Activated CD4-positive, alpha-beta memory T cell treated with anti-CD3 and anti-CD28 coated beads, Interleukin-2, amount 10 ng/mL, durations not matched to agents 7 days and 5 days (primary cell): ENCODE measurements at places on chromosomes 7 and 10. TPM values are rescaled to one million over a fixed set of nuclear protein-coding genes. Genes with fewer than 3 reads are reported as not detected.
A peak's percentile ranks its signal among the peaks of the same experiment; 100 is the strongest.

- H3K4me3 ChIP-seq: no peak overlapping the region
- H3K27ac ChIP-seq: no peak overlapping the region
- DNase-seq: no peak
These were observed 179.2 kb upstream of the ZMIZ1 start for GRCh38 chr10:78889536-78890063.

- H3K4me3 ChIP-seq: no peak overlapping the region
- no peak overlapping the region for H3K27ac ChIP-seq
- H3K4me1 ChIP-seq: no peaks in the 10 kb centered on the region
- no peaks in the 10 kb centered on the region for H3K36me3 ChIP-seq
- no peaks in the 10 kb centered on the region for H3K27me3 ChIP-seq
- DNase-seq: no peak
These were observed 620.9 kb downstream of the TNS3 start for GRCh38 chr7:46960970-46961369.

DNA sequence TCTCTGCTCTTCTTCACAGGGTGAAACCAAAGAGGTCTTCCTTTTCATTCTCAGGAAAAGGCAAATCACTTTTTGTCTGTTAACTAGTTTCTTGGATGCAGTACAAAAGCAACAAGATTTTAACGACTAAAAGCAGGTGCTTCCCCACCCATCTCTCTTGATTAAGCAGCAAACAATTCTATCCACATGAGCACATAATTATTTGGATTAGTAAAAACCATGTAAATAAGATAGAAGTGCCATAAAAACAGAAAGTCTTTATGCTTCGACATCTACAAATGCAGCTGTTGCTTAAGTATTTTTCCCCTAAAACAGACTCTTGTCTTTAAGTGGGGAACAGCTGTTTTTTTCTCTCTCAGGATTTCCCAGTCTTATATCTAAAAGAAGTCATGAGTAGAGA, 37.4 kb downstream of the USP54 start:
- no peaks in the 10 kb centered on the region for H3K4me1 ChIP-seq
- DNase-seq: no peak
- no peaks in the 10 kb centered on the region for H3K36me3 ChIP-seq
- no peak overlapping the region for H3K27ac ChIP-seq
- H3K4me3 ChIP-seq: no peak overlapping the region

- H3K27ac ChIP-seq: no peak overlapping the region
- no peaks in the 10 kb centered on the region for H3K27me3 ChIP-seq
- H3K4me1 ChIP-seq: no peaks in the 10 kb centered on the region
- no peak for DNase-seq
- H3K36me3 ChIP-seq: no peaks in the 10 kb centered on the region
- no peak overlapping the region for H3K4me3 ChIP-seq
These were observed 224.4 kb downstream of the C7orf25 start for GRCh38 chr7:42687211-42688055.

DNA sequence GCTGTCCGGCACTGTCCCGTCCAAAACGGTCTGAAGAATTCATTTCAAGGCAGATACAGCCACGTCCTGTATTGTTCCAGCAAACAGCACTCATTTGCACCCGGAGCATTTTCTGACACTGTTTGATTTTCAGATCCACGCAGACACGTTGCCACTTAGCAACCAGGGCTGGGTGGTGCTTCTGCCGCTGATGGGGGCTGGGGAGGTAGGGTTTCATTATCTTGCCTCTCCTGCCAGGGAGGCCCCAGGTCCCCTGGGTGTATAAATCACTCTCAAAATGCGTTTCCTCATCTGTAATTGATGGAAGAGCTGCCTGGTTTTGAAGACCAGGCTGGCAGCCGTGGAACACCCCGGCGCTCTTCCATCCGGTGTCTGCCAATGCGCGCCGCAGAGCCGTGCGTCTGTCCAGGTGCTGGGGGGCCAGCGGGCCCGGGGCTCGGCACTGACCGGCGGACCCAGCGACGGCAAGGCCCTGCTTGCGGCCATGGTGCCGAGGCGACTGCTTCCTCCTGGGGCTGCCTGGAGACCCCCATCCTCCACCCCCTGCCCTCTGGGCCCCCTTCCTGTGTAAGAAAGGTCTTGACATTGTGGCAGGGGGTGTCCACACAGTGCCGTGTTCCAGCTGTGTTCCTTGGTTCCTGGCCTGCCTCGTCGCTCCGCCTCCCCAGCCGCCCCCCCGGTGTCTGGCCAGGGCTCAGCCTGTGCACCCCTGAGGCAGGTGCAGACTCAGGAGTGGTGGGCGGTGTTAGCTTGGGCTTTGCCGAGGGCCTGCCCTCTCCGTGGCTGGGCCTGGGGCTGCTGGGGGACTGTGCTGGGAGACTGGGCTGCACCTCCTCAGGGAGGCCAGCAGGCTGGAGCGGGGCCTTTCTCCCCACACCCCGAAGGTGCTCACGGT, 16.6 kb downstream of the ADGRA1 start:
- no peaks in the 10 kb centered on the region for H3K36me3 ChIP-seq
- H3K4me3 ChIP-seq: no peak overlapping the region
- no peak overlapping the region for H3K27ac ChIP-seq
- DNase-seq: no peak

DNA sequence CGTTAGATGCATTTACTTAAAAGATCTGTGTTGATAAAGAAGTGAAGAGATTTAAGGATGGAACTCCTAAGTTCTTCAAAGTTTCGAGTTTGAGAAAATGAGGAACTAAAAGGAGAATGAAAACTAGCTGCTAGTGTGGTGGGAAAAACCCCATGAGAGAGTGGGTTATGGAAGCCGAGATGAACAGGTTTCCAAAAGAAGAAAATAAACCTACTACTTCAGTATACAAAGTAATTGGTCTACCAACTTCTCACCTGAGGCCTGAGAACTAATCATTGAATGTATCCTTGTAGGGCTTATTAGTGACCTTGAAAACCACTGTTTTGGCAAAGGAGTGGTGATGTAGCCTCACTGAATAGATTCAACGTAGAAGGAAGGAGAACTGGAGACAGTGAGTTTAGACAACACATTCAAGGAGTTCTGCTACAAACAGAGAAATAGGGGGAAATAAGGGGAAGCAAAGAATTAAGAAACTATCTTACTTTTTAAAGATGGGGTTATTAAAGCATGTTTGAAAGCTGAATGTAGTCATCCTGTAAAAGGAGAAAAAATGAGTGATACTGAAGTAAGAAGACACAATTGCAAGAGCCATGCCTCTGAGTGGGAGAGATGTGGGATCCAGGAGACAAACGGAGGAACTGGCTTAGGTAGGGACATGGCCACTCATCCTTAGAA, 50.8 kb downstream of the CH25H start:
- H3K27me3 ChIP-seq: peaks cover 44% of the 10 kb centered on the region
- H3K36me3 ChIP-seq: no peaks in the 10 kb centered on the region
- DNase-seq: no peak
- no peak overlapping the region for H3K27ac ChIP-seq
- peaks cover 6% of the 10 kb centered on the region for H3K4me1 ChIP-seq

- no peaks in the 10 kb centered on the region for H3K27me3 ChIP-seq
- H3K27ac ChIP-seq: no peak overlapping the region
- no peak overlapping the region for H3K4me3 ChIP-seq
These were observed 48.7 kb downstream of the CLIP2 start for GRCh38 chr7:74337926-74338325.

GRCh38 chr10:132142396-132143161, 44.2 kb upstream of the DPYSL4 start:
- H3K4me1 ChIP-seq: no peaks in the 10 kb centered on the region
- H3K27ac ChIP-seq: no peak overlapping the region
- H3K4me3 ChIP-seq: no peak overlapping the region
- DNase-seq: peak; percentile 51
- no peaks in the 10 kb centered on the region for H3K27me3 ChIP-seq

DNA sequence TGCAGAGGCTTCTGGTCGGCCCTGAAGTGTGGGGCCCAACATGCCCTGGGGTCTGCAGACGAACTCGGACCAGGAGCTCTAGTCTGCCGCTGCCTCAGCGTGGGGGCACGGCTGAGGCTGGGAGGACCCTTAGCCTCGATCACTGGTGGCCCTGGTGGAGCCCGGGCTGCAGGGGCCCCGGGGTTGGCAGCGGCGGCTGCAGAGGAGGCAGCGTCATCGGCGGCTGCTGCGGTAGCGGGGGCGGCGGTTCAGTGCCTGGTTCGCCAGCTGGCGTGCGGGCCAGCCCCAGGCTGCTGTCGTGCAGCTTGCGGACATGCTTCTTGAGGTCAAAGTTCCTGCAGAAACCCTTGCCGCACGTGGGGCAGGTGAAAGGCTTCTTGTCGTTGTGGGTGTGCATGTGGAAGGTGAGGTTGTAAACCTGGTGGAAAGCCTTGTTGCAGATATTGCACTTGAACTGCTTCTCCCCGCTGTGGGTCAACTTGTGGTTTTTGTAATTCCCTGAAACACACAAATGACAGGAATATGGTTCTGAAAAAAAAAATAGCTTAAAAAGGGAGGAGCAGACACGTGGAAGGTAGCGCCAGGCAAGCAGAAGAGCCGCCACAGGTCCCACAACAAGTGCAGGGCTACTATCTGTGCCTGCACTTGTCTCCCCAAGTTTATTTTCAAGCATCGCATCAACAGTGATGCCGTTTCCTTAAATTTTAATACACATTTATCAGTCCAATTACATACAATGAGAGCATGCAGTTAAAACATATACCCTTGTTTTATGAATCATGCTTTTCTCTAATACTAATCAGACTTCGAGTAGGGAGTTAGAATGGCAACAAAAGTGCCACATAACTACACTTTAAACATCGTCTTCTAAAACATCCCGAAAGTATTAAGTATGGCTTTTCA, 2.4 kb downstream of the FEZF1 start:
- H3K36me3 ChIP-seq: peaks cover 5% of the 10 kb centered on the region
- DNase-seq: no peak
- H3K27me3 ChIP-seq: peaks cover 74% of the 10 kb centered on the region
- no peaks in the 10 kb centered on the region for H3K4me1 ChIP-seq
- H3K4me3 ChIP-seq: no peak overlapping the region

DNA sequence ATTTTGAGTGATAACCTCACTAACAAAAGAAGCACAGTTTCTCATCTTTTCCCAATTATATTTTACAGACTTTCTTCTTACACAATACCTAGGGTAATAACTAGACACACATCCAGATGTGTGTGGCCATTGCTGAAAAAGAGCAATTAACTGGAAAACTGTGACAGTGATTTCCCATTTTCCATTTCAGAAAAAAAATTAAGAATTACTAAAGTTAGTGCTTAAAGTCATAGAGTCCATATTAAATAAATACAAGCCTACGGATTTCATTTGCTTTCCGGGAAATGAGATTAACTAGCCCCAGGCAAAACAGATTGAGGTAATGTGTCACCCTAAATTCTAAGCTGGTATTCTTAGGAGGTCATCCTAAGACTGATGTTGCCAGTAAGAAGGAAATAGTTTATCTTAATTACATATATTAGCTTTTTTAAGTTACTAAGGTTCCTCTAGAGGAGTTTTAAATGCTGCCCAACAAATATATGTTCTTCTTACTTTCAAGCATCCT, 10.2 kb upstream of the MACC1 start:
- no peak overlapping the region for H3K27ac ChIP-seq
- no peak for DNase-seq

GRCh38 chr10:59582058-59582457, 127.6 kb downstream of the SLC16A9 start:
- no peak for DNase-seq
- H3K27ac ChIP-seq: no peak overlapping the region
- H3K27me3 ChIP-seq: peaks cover 2% of the 10 kb centered on the region
- no peaks in the 10 kb centered on the region for H3K36me3 ChIP-seq
- H3K4me3 ChIP-seq: no peak overlapping the region
- no peaks in the 10 kb centered on the region for H3K4me1 ChIP-seq

GRCh38 chr10:102876747-102877153, 7.5 kb downstream of the AS3MT start:
- DNase-seq: no peak
- H3K4me3 ChIP-seq: no peak overlapping the region
- H3K27ac ChIP-seq: no peak overlapping the region
- no peaks in the 10 kb centered on the region for H3K4me1 ChIP-seq

DNA sequence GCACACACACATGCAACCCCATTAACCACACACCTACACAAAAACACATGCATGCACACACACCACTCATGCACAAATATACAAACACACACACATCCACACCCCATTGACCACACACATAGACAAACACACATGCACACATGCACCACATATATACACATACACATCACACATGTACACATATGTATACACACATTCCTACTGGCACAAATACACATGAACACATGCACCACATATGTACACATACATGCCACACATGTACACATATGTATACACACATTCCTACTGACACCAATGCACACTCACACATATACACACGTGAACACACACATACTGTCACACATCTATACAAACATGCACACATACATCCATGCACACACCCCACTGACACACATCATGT, 212.5 kb upstream of the PPP2R2D start:
- no peaks in the 10 kb centered on the region for H3K4me1 ChIP-seq
- no peaks in the 10 kb centered on the region for H3K36me3 ChIP-seq
- no peak overlapping the region for H3K4me3 ChIP-seq
- no peaks in the 10 kb centered on the region for H3K27me3 ChIP-seq

DNA sequence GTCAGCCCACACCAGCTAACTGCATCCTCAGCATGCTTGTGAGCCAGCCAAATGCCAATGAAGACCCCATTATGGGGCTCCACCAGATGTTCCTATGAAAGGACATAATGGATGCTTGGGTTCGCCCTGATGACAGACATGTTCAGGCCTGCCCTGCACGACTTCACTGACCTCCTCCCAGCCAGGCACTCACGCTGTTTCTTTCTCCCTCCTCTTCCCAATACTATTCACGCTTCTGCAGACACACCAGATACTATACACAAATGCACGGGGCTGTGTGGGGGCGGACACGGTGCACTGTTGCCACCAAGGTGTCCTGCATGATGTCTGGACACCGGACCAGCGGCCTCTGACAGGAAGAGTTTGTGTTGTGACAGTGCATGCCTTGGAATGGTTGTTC, 284.2 kb downstream of the PRPF18 start:
- DNase-seq: no peak
- no peaks in the 10 kb centered on the region for H3K4me1 ChIP-seq
- H3K4me3 ChIP-seq: no peak overlapping the region
- H3K27ac ChIP-seq: no peak overlapping the region
- H3K27me3 ChIP-seq: peaks cover 3% of the 10 kb centered on the region

DNA sequence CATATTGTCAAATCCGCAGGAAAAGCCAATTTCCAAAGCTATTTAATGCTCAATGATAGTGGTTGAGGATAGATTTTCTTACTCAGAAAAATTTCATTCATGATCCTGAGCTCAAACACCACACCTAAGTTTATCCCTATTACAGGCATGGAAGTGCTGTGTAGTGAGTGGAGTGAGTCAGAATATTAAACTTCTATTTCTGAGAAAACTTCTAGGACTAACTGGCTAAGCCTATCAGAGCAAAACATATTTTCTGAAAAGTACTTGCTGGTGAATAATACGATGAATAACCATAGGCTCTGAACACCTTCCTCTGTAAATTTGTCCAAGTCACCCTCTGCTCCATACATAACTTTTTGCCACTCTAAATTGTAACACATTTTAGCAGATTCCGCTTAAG, 221.5 kb downstream of the SUGCT start:
- no peak overlapping the region for H3K27ac ChIP-seq
- no peak overlapping the region for H3K4me3 ChIP-seq
- H3K4me1 ChIP-seq: no peaks in the 10 kb centered on the region
- H3K36me3 ChIP-seq: no peaks in the 10 kb centered on the region

AZGP1 gene
- not detected for total RNA-seq

NCAPG2 gene
- 151 TPM for total RNA-seq

ZNF92 gene
- total RNA-seq: 21.6 TPM

GLI3 gene
- total RNA-seq: not detected

GALNT17 gene
- total RNA-seq: not detected

SEMA3E gene
- not detected for total RNA-seq

EBF3 gene
- not detected for total RNA-seq

PRTFDC1 gene
- total RNA-seq: 1.7 TPM

ERVW-1 gene
- total RNA-seq: not detected

ETV1 gene
- total RNA-seq: 3.4 TPM

FERD3L gene
- not detected for total RNA-seq
